NCI-H187 (cell line): ENCODE measurements at places on chromosomes 7 and 10.

DNA sequence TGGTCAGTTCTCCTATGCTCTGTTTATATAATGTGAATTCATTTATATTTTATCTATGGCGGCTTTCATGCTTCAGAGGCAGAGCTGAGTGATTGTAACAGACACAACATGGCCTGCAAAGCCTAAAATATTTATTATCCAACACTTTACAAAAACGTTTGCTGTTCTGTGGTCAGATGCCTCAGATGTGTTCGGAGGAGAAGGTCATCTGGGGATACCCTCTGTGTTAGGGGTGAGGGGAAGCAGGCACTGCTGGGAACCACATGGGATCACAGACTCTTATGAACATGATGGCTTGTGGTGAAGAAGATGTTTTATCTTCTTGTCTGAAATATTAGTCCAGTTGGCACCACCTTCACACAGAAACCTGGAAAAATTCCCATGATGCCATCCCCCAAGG, 203.4 kb downstream of the PHTF2 start:
- no peak for DNase-seq

- DNase-seq = peak; percentile 63
These were observed at the start of gene STK32C for GRCh38 chr10:132307823-132308586. STK32C (minus strand) TSS chr10:132307950; CDS start chr10:132307833, 117 bp downstream.

- no peak for DNase-seq
These were observed 18.9 kb downstream of the NOD1 start for GRCh38 chr7:30459591-30460245.

GRCh38 chr7:122067077-122067476, 77.0 kb downstream of the AASS start:
- DNase-seq = no peak

DNA sequence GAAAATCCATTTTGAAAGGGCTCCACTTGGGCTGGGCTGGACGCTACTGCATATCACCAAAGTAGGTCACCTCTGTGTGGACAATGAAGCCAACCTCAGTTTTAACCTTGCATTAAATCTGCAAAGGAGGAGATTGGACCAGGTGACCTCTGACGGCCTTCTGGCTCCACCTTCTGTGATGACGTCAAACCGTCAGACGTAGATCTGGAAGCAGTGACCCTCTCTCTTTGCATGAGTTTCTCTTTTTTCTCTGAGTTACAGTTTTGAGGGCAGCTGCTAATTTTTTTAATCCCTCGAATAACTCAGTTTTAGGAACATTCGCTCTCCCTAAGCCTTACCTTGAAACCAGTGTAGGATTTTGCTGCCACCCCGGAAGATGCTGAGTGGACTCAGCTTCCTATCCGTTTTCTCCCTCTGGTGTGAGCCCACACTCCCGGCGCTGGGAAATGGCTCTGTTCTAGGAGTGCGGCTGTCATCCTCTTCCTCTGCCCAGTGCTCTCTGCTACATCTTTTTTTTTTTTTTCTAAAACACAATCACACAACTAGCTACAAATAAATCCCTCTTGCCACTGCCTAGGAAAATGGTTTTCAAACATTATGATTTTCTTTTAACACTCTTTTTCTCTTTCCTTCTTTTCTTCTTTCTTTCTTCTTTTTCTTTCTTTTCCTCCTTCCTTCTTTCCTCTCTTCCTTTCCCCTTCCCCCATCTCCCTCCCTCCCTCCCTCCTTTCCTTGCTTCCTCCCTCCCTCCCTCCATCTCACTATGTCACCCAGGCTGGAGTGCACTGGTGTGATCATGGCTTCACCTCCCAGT, 27.7 kb upstream of the NMT2 start:
- DNase-seq = no peak

GRCh38 chr10:69890065-69890847, 88.5 kb downstream of the COL13A1 start:
- no peak for DNase-seq

DNA sequence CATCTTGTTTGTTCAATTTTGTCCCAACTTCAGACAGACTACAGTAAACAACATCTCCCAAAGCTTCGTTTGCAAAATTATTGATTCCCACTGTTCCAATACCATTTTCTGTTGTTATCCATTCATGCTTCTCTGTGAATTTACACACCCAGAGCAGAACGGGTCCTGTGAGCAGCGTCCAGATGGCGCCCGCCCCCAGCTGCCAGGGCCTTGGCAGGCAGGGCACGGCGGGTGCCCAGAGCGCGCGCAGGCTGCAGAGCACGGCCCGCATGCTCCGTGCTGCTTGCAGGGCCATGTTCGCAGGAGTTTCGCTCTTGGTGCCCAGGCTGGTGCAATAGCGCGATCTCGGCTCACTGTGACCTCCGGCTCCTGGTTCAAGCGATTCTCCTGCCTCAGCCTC, 32.5 kb upstream of the SEPTIN7 start:
- DNase-seq = no peak

DNA sequence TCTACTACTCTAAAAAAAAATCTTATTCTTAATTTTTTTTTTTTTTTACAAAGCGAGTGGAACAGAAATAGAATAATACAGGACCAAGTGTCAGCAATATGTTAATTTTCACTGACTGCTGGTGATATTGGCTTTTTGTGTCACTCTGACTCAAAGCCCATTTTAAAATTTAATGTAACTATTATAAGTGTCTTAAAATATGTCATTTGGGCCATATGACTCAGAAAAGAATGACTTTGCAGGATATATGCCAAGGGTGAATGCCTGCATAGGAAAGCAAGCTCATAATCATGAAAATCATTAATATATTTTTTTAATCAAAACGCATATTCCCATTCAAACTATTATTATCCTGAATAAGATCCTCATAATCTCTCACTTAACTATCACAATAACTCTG, 149.2 kb downstream of the GNAT3 start:
- DNase-seq = no peak

DNA sequence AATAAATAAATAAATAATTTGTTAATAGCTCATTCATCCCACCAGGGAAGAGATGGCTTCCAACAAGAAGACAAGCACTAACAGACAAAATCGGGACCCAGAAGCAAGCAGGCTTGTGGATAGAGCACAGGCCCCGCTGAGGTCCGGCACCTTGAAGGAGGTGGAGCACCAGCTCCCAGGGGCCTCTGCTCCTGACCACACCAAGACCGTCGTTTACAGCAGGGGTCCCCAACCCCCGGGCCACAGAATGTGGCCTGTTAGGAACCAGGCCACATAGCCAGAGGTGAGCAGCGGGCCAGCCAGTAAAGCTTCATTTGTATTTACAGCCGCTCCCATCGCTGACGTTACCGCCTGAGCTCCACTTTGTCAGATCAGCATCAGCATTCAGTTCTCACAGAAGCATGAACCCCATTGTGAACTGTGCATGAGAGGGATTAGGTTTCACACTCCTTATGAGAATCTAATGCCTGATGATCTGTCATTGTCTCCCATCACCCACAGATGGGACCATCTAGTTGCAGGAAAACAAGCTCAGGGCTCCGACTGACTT, 33.3 kb upstream of the SUN1 start:
- DNase-seq = no peak

- no peak for DNase-seq
These were observed 461.4 kb downstream of the GRM8 start for GRCh38 chr7:126791306-126791705.

GRCh38 chr7:7422641-7423040, 113.0 kb downstream of the COL28A1 start:
- no peak for DNase-seq

GRCh38 chr10:74018241-74018640, 20.3 kb downstream of the VCL start:
- DNase-seq = no peak

DNA sequence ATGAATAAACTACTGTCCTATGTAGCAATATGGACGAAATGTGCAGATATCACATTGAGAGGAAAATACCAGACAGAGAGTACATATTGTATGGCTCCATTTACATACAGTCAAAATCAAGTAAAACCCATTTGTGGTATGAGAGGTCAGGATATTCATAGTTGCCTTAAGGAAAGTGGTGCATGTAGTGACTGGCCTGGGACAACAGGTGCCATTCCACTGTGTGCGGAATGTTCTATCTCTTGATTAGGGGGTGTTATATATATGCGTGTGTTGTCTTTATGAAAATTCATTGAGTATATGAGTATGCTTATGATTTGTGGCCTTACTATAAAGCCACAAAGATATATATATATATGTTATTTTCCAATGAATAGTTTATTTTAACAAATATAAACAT, 964.0 kb downstream of the SORCS3 start:
- no peak for DNase-seq

DNA sequence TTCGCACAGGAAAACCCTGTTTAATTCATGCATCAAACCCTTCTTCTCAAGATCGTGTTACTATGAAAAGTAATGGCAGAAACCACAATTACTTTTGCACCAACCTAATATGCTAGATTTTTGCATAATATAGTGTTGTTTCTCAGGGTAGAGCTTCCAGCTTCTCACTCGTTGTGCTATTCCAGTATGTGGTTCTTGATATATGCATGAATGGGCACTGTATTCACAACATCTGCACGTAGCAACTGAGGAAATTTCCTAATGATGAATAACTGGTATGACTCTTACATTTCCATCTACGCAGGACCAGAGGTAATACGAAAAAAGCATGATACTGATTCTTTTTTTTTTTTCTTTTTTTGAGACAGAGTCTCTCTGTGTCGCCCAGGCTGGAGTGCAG, 326.6 kb upstream of the GALNT17 start:
- no peak for DNase-seq

GRCh38 chr10:44032216-44032615, 352.7 kb downstream of the CXCL12 start:
- DNase-seq = no peak

DNA sequence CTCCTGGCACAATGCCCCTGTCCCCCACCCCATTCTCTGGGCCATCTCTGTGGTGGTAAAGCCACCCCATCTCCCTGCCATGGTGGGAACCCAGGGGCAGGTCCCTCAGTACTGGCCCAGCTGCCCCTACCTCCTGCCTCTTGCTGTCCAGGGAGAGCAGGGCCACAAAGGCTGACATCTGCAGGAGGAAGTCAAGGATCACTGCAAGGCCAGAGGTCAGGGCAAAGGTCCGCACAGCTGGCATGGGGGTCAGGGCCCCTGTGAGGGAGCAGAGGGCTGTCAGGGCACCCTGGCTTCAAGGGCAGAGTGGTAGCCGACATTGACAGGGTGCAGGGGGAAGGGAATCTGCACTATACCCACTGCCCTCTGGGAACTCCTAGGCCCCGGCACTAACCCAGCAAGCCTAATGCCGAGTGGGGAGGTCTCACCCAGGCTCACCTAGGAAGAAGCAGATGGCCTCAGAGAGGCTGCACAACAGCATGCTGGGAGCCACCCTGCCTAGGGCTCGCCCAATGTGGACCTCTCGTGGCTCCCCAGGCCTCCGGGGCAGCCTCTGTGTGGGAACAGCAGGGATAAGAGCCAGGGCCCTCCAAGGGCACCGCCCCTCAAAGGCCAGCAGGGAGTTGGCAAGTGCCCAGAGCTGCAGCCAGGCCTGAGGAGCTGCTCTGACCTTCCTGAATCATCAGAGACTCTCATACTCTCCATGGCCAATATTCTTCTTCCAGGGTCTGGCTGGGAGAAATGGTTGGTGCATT, 7.7 kb downstream of the NPC1L1 start:
- DNase-seq = no peak

GRCh38 chr7:48390388-48391327, 219.4 kb downstream of the ABCA13 start:
- DNase-seq = no peak

DNA sequence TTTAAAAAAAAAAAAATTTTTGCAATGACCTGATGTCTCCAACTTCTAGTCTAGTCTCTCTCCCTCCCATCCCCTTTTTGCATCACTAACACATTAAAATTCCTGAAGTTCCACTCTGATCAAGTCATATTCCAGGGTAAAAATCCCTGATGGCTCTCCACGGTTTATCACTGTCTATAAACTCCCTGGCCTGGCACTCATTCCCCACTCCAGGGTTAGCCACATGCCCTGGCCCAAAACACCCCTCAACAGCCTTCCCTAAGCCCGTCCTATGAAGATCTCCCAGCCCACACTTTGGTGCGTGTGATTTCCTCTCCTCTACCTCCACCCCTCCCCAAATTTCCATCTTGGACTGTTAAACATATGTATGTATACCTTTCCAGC, 125.4 kb downstream of the JAZF1 start:
- no peak for DNase-seq

GRCh38 chr7:18610331-18610948, 114.9 kb downstream of the HDAC9 start:
- DNase-seq = no peak

DNA sequence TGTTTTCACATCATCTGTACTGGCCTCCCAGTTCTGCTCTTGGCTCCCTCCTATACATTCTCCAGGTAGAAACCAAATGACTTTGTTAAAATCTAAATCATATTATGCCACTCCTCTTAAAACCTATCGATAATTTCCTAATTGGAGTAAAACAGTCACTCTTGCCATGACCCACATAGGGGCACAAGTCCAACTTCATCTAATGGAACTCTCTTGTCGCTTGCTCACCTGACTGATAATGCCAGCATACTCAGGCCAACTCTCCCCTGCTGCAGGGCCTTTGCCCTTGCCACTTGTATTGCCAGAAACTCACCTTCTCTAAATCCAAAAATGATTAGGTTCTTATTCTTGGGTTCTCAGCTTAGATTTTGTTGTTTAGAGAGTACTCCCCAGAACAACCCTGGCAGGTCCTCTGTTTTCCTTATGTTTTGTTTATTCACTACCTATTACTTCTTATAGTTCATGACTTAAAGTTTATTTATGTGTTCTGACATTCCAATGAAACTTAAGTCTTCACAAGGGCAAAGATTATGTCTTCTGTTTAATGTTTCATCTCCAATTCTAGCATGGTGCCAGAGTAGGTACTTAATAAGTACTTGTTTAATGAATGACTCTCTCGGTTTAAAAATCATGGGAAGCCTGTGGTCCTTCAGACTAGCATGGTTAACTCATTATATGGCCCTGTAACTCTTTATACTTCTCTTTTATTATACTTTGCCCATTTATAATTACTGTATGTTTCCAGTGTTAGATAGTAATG, 345.9 kb upstream of the SMIM30 start:
- DNase-seq = no peak
